Daoy (cell line): ENCODE measurements at places on chromosomes 13 and 19. TPM values are rescaled to one million over a fixed set of nuclear protein-coding genes. Genes with fewer than 3 reads are reported as not detected.

- no peak for DNase-seq
Measured at GRCh38 chr13:20373861-20374260, 141.7 kb upstream of the GJB6 start.

DNA sequence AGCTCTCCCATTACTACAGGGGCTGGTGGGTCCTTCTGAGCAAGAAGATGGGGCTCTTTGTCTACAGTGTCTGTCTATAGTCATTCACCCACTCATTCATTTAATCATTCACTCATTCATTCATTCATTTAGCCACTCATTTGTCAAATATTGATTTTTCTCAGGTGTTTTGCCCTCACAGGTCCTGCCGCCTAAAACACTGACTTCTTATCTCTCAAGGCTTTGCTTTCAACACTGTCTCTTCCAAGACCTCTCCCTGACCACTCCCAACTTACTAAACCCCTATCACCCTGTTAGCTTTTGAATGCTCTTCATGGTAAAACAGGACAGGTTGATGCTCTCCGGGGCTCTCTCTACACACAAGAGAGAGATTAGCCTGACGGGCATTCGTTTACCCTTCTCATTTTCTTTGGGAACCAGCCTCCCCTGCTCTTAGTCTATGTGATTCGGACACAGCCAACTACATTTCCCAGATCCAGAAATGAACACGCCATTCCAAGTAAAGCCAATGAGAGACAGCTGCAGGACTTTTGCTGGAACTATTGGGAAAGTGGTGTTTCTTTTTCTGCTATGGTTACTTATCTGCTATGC, 22.7 kb downstream of the FAM187B start:
- DNase-seq: no peak

- no peak for DNase-seq
Measured at GRCh38 chr13:31485183-31485582, 254.1 kb upstream of the RXFP2 start.

Gene NALCN
- 0.27 TPM in 1 of 2 replicates, not detected in the other for total RNA-seq

Gene TSKS
- not detected in 2 replicates for total RNA-seq
